Mesendoderm (in vitro differentiated cells): ENCODE measurements at places on chromosomes 16 and 17.

GRCh38 chr17:49388290-49388640 lies 26.2 kb upstream of the ZNF652 start:
- H3K4me3 ChIP-seq: no peak overlapping the region
- no peaks in the 10 kb centered on the region for H3K27me3 ChIP-seq

- H3K27me3 ChIP-seq: no peaks in the 10 kb centered on the region
- H3K4me3 ChIP-seq: no peak overlapping the region
- DNase-seq: no peak
- H3K36me3 ChIP-seq: no peaks in the 10 kb centered on the region
- no peaks in the 10 kb centered on the region for H3K4me1 ChIP-seq
- no peak overlapping the region for H3K27ac ChIP-seq
Measured at GRCh38 chr16:82972331-82972919, 345.7 kb downstream of the CDH13 start.

DNA sequence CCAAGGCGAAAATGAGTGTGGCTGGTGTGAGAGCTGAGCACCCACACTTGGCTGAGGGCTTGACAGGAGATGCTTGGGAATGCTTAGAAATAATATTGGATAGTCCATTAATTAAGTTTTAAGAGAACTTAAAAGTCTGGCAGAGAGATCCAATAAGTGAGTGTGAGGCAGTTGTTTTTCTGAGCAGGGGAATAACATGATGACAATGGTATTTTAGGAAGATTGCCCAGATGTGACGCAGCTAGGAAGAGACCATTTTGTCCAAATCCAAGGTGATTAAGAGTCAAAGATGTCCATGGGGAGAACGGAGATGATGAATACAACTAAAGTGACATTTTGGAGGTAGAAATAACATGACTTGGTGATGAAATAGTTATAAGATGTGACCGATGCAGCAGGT lies 102.8 kb upstream of the AXIN2 start:
- no peaks in the 10 kb centered on the region for H3K36me3 ChIP-seq
- no peak for DNase-seq
- no peaks in the 10 kb centered on the region for H3K4me1 ChIP-seq
- no peak overlapping the region for H3K27ac ChIP-seq

GRCh38 chr16:2147981-2148671 lies at the start of gene RAB26:
RAB26 (plus strand) TSS chr16:2148625; CDS start chr16:2148784, 159 bp downstream.
- no peaks in the 10 kb centered on the region for H3K27me3 ChIP-seq
- DNase-seq: peak; percentile 86
- H3K36me3 ChIP-seq: peaks cover 8% of the 10 kb centered on the region
- peaks cover 8% of the 10 kb centered on the region for H3K4me1 ChIP-seq
- H3K4me3 ChIP-seq: peak within 1 kb of the TSS; percentile 39
- H3K27ac ChIP-seq: no peak within 1 kb of the TSS

- no peaks in the 10 kb centered on the region for H3K27me3 ChIP-seq
- no peak overlapping the region for H3K4me3 ChIP-seq
- no peak for DNase-seq
- no peaks in the 10 kb centered on the region for H3K36me3 ChIP-seq
Measured at GRCh38 chr16:89024546-89025060, 47.6 kb upstream of the CBFA2T3 start.

DNA sequence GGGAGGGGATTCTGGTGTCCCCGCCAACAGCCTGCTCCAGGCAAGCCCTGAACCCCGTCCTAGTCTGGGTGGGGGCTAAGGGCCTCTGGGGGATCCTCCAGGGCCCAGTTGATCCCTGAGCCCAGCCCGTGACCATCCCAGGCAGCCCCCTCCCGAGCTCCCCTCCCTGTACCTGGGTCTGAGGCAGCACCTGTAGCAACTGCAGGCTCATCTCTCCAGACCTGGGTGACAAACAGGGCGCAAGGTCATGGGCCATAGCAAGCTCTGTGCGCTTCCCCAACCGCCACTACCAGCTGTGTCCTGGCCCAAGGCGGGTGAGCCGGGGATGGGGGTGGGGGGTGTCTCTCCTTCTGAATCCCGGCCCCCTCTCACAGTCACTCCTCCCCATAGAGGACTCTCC lies 10.6 kb downstream of the CNGB1 start:
- no peaks in the 10 kb centered on the region for H3K27me3 ChIP-seq
- H3K4me1 ChIP-seq: peaks cover 2% of the 10 kb centered on the region
- no peak overlapping the region for H3K4me3 ChIP-seq
- DNase-seq: no peak

DNA sequence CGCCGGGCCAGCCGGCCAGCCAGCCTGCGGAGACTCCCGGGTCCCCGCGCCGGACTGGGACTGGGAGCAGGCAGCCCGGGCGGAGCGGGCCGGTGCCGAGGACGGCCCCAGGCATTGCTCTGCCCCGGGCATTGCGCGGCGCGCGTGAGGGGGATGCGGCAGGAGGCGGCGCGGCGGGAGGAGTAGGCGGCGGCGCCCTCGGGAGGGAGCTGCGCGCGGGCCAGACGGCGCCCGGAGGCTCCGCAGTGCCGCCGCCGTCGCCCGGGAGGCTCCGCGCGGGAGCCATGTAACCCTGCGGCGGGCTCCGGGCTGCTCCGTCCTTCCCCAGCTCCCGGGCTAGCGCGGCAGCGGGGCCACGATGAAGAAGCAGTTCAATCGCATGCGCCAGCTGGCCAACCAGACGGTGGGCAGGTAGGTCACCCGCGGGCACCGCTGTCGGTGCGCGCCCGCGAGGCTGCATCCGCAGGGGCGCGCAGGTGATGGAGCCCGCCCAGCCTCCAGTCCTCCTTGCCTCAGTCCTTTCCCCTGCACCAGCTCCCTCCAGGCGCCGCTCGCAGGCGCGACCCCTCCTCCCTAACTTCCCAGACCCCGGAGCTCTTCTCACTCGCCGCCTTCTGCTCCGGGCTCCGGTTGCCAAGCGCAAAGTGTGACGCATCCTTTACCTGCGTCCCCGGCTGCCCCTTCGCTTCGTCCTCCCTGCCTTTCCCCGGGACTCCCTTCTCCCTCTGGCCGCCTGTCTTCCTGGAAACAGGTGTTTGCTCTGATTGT lies at the start of gene ARHGAP44:
Gene ARHGAP44, plus strand, starts transcription at position 18 of the 768 bp plus-strand sequence. Its CDS starts 341 bp downstream, at position 359.
- H3K36me3 ChIP-seq: no peaks in the 10 kb centered on the region
- peak; percentile 76 for DNase-seq
- H3K4me3 ChIP-seq: peak within 1 kb of the TSS; percentile 74
- H3K27ac ChIP-seq: peak within 1 kb of the TSS; percentile 34
- H3K4me1 ChIP-seq: peaks cover 5% of the 10 kb centered on the region

- no peak for DNase-seq
- no peak overlapping the region for H3K27ac ChIP-seq
- H3K36me3 ChIP-seq: no peaks in the 10 kb centered on the region
- H3K27me3 ChIP-seq: peaks cover 7% of the 10 kb centered on the region
- no peaks in the 10 kb centered on the region for H3K4me1 ChIP-seq
Measured at GRCh38 chr17:81350320-81350890, 44.9 kb upstream of the BAHCC1 start.

DNA sequence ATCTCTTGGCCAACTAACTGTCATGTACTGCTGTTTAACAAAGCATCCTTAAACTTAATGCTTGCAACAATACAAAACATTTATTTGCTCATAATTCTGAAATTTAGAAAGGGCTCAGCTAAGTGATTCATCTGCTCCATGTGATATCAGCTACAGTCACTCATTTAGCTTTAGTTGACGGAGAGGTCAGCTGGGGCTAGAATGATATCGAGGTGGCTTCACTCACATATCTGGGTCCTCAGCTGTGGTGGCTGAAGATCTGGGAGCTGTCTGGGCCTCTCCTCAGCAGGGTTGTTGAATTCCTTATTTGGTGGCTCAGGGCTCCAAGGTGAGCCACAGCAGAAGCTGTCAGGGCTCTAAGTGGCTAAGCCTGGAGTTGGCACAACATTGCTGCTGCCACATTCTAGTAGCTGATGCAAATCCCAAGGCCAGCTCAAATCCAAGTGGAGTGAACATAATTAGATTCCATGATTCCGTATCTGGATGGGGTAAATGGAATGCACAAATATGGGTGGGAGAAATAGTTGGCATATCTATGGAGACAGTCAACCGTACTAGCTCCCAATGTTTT lies 62.8 kb downstream of the HS3ST3A1 start:
- H3K36me3 ChIP-seq: no peaks in the 10 kb centered on the region
- no peaks in the 10 kb centered on the region for H3K27me3 ChIP-seq
- no peaks in the 10 kb centered on the region for H3K4me1 ChIP-seq
- no peak for DNase-seq

- H3K27me3 ChIP-seq: no peaks in the 10 kb centered on the region
- no peaks in the 10 kb centered on the region for H3K36me3 ChIP-seq
- H3K4me1 ChIP-seq: no peaks in the 10 kb centered on the region
- no peak overlapping the region for H3K27ac ChIP-seq
Measured at GRCh38 chr16:89042711-89043551, 50.7 kb upstream of the ACSF3 start.

- H3K4me3 ChIP-seq: no peak overlapping the region
- H3K27ac ChIP-seq: peak overlapping the region; percentile 7
- peaks cover 25% of the 10 kb centered on the region for H3K4me1 ChIP-seq
- DNase-seq: peak; percentile 65
- no peaks in the 10 kb centered on the region for H3K36me3 ChIP-seq
- H3K27me3 ChIP-seq: no peaks in the 10 kb centered on the region
Measured at GRCh38 chr17:50208611-50209061, 7.2 kb upstream of the COL1A1 start.

DNA sequence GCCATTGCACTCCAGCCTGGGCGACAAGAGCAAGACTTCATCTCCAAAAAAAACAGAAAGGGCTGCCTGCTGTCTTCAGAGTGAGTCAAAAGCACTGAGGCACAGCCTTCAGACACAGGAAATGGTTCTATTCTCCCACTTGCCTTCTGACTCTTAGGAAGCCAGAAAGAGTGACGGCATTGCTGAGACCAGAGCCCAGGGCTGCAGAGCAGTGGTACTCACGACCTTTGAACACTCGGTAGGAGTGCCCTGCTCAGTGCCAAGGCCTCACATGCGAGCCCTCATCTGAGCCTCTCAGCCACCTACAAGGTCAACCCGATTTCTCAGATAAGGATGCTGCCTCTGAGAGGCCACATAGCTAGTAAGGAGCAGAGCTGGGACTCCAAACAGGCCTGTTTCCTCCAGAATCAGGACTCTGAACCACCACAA lies 3.5 kb upstream of the ITGAE start:
- peaks cover 3% of the 10 kb centered on the region for H3K36me3 ChIP-seq
- H3K4me3 ChIP-seq: no peak overlapping the region
- H3K27ac ChIP-seq: no peak overlapping the region
- DNase-seq: no peak
- no peaks in the 10 kb centered on the region for H3K4me1 ChIP-seq
- H3K27me3 ChIP-seq: no peaks in the 10 kb centered on the region

DNA sequence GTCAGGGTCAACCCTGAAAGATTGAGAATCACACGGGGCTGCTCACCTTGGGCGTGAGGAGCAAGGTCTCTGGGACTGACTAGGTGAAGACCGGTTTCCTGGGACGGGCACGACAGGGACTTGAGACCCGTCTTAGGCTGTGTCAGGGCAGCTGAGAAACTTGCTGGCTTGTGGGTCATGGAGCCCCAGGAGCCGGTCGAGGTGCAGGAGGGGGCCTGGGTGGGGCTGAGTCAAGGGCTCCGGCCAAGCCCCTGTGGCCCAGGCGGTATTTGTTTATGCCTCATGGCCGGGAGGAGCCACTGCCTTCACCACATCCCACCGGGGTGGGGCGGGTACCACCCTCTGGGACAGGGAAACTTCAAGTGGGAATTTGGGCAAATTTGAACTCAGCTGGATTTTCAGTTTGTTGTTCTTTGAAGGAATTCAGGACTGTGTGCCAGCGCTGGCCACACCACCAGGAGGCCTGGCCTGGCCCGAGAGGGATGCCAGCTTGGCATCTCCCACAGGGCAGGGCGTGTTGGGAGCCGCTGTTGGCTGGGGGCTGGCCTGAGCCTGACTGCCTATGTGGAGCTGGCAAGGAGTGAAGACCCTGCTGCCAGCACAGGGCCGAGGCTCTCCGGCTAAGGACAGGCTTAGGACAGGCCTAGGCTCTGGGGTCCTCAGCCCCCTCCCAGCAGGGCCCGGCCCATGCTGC lies 116.1 kb downstream of the METRNL start:
- H3K36me3 ChIP-seq: no peaks in the 10 kb centered on the region
- no peak overlapping the region for H3K27ac ChIP-seq
- no peak for DNase-seq
- no peak overlapping the region for H3K4me3 ChIP-seq
- H3K27me3 ChIP-seq: no peaks in the 10 kb centered on the region
- H3K4me1 ChIP-seq: no peaks in the 10 kb centered on the region

DNA sequence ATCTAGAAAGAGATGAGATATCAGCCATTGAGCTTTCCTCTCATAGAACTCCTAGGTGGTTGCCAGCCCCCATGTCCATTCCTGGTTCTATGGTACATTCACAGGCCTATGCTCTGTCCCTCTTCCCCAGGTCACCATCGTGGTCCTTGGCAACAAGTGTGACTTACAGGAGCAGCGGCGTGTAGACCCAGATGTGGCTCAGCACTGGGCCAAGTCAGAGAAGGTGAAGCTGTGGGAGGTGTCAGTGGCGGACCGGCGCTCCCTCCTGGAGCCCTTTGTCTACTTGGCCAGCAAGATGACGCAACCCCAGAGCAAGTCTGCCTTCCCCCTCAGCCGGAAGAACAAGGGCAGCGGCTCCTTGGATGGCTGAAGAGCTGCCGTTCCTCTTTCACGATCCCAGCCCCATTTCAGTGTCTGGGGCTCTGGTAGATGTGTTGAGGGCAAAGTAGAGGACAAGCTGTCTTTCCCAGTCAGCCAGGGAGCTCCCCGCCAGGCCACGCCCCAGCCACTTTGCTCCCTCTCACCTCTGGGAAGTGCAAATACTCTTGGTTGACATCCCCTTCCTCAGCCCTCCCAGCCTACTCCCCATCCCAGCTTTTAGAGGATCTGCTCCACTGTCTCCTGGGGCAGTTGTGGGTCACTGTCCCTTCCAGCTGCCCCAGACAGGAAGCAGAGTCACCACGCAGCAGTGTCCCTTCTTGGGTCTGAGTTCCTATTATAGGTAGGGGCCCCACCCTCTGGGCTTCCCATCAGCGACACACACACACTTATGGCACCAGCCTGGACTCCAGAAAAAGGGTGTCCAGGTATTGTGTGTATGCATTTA lies 3.8 kb downstream of the NKIRAS2 start:
- H3K4me1 ChIP-seq: peaks cover 2% of the 10 kb centered on the region
- H3K4me3 ChIP-seq: no peak overlapping the region
- no peak overlapping the region for H3K27ac ChIP-seq
- DNase-seq: peak; percentile 42
- H3K36me3 ChIP-seq: peaks cover 3% of the 10 kb centered on the region
- H3K27me3 ChIP-seq: no peaks in the 10 kb centered on the region

DNA sequence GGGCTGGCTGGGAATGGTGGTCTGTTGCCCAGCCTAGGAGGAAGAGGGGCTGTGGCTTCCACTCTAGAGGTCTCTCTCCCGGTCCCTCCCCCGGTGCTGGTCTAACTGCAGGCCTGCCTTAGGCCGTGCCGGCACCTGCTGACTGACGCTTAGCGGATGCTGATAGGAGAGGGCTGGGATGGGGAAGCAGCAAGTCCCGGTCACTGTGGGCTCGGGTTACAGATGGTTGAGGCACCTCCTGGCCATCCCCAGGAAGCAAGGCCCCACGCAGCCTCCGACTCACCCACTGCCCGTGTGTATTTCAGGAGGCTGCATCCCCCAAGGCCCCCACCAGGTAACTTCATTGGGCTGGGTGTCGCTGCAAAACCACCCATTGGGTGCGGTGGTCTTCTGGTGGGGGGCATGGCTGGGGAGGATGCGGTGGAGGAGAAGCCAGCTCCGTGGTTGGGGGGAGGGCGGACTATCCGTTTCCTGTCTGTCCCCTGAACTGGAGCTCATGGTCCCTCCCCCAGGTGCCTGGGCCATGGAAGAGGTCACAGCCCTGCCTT lies 278.9 kb downstream of the SEC14L1 start:
- H3K27me3 ChIP-seq: no peaks in the 10 kb centered on the region
- DNase-seq: peak; percentile 94
- H3K4me1 ChIP-seq: peaks cover 19% of the 10 kb centered on the region
- H3K4me3 ChIP-seq: no peak overlapping the region
- H3K36me3 ChIP-seq: no peaks in the 10 kb centered on the region

- H3K27ac ChIP-seq: no peak overlapping the region
- DNase-seq: peak; percentile 45
- H3K4me1 ChIP-seq: no peaks in the 10 kb centered on the region
- no peak overlapping the region for H3K4me3 ChIP-seq
- H3K36me3 ChIP-seq: no peaks in the 10 kb centered on the region
Measured at GRCh38 chr17:55466671-55467070, 44.6 kb downstream of the SMIM36 start.
